T-helper 2 cell (primary cell): ENCODE measurements at places on chromosomes 13 and 19.

DNA sequence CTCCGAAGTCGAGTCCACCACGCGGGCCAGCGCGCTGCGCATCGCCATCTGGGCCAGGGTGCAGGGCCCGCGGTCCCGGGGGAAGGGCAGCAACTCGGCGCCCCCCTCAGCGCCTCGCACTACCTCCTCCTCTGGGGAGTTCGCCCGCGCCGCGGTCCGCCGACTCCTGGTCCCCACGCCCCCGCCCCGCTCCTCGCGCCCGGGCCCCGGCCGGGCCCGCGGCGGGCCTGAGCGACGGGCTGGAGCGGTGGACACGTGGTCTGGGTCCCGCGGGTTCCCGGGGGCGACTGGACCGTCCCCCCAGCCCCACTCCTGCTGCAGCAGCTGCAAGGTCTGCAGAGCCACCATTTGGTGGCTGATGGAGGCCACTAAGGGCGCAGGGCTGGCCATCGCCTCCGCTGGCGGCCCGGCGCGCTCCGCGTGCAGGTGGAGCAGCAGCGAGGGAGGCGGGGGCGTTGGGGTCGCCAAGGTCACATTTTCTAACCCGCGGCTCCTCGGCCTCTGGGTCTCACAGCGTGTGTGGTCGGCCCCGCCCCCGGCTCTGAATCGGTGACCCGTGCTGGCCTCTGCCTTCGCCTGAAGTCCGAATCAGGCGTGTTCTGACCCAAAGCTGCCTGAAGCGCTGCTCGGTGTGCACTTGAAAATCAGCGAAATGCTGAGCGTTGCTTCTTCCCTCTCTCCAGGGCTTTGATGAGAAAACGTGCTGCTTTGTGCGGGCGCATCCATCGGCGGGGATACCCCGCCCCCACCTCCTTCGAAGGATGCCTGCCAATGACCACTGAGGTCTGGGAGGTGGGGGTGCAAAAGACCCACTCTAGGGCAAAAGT is at the start of gene DLEU7:
TSS of gene DLEU7 (minus strand) at position 436 of the 827 bp plus-strand sequence. CDS start at position 390, 46 bp downstream.
- DNase-seq = no peak

- peak; percentile 68 for DNase-seq
These were observed 690 bp downstream of the KMT2B start for GRCh38 chr19:35718345-35719041.

- no peak for DNase-seq
These were observed 21.1 kb downstream of the PPP1R37 start for GRCh38 chr19:45114116-45114515.

DNA sequence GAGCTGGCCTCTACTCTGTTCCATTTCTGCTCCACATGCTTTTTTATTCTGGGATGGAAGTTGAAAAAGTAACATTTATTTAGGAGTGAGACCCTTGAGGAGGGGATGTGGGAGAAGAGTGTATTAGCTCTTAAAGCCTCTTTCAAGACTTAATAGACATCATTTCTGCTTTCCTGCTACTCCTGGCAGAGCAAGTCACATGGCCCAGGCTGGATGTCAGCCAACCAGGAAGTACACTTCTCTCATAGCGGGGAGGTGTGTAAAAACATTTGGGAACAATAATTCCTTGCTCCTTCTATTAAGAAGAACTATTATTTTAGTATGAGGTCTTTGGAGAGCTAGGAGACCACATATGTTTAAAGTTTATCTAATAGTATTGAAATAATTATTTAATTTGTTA is 40.6 kb upstream of the FAM216B start:
- no peak for DNase-seq

- no peak for DNase-seq
These were observed 24.7 kb downstream of the SUCLA2 start for GRCh38 chr13:47976325-47976724.

GRCh38 chr13:44051918-44052675 is 172.4 kb downstream of the LACC1 start:
- no peak for DNase-seq

GRCh38 chr13:32001154-32001768 is 30.3 kb upstream of the FRY start:
- peak; percentile 55 for DNase-seq

- DNase-seq = no peak
These were observed 11.8 kb downstream of the ARHGEF18 start for GRCh38 chr19:7360393-7360984.

DNA sequence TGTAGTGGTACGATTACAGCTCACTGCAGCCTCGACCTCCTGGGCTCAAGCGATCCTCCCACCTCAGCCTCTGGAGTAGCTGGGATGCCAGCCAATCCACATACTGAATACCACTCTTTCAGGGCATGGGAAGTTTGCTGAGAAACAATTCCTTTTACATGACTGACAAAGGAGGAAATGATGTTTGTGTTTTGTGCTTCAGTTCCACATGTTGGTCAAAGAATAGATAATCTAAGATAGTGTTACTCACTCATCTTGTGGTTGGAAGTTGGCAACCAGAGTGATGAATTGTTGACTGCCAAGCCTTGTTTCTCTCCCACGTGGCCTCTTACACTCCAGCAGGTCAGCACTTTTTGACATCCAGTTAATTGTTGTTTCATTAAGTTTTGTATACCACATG is 7.6 kb downstream of the MBD3L2B start:
- no peak for DNase-seq

GRCh38 chr13:42747399-42747873 is 33.9 kb upstream of the FAM216B start:
- no peak for DNase-seq

GRCh38 chr13:99803141-99803540 is 168.4 kb downstream of the ZIC5 start:
- no peak for DNase-seq

- no peak for DNase-seq
These were observed 10.5 kb upstream of the MIER2 start for GRCh38 chr19:355134-355533.

- DNase-seq = no peak
These were observed 10.6 kb upstream of the UBE2S start for GRCh38 chr19:55418185-55418584.

- no peak for DNase-seq
These were observed 22.4 kb downstream of the GTF2F2 start for GRCh38 chr13:45142440-45143345.

- DNase-seq = no peak
These were observed 238.0 kb downstream of the POSTN start for GRCh38 chr13:37360556-37360955.

GRCh38 chr13:99566125-99567083 is 65.1 kb downstream of the TM9SF2 start:
- DNase-seq = no peak

GRCh38 chr13:112184261-112184660 is 117.3 kb downstream of the SOX1 start:
- DNase-seq = no peak

- DNase-seq = no peak
These were observed 3.0 kb upstream of the NDFIP2 start for GRCh38 chr13:79477968-79478367.

DNA sequence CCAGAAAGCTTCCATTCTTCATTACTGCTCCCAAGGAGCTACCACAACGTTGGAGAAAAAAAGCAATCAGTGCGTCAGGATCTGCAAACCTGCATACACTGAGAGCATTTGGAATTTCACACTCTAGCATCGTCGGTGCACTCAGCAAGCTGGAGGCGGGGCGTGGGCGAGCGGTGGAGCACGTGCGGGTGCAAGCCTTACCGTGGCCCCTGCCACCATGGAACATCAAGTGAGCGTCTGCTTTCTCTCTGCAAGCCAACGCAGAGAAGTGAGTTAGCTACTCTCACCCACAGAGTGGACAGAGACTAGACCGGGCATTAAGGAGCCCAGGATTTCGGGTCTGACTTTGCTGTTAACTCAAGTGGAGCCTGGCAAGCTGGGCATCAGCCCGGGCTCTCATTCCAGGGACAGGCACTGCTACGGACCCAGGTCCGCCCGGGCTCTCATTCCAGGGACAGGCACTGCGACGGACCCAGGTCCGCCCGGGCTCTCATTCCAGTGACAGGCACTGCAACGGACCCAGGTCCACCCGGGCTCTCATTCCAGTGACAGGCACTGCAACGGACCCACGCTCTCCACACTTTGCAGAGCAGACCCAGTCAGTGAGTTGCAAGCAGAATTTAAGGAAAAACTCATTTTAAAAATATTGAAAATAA is 124.1 kb upstream of the SPACA7 start:
- DNase-seq = no peak

- no peak for DNase-seq
These were observed 374.4 kb downstream of the SPRY2 start for GRCh38 chr13:79966493-79966895.

GRCh38 chr13:56347014-56347413 is 793.7 kb upstream of the PRR20A start:
- no peak for DNase-seq

DNA sequence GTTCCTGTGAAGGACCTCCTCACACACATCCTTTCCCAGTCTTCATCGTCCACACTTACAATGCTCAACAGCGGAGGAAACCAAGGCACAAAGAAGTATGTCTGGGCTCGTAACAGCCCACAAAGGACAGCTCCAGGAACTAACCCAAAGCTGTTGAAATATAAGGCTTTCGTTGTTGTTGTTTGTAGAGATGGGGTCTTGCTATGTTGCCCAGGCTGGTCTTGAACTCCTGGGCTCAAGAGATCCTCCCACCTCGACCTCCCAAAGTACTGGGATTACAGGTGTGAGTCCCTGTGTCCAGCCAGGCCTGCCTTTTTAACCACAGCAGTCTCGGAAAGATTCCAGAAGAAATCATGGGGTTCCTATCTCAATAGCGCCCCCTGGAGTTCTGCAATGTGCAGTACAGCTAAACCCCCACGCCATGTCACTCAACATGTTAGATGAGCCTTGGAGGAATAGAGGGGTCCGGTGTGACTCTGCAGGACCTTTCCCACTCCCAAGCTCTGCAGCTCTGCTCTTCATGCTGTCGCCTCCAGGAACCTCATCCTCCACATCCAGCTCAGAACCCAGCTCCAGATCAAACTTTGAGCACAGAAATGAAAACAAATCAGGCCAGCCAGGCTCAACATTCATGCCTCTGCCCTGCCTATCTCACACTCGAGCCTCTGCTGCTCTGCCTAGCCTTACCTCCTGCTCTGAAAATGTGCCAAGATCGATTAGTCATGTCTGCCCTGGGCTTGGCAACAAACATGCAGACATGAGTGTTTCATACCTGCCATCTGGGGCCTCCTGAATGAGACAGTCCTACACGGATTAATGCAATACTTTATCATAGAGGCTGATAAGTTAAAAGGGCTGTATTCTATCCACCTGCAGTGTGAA is 7.5 kb downstream of the PLA2G4C start:
- no peak for DNase-seq

DNA sequence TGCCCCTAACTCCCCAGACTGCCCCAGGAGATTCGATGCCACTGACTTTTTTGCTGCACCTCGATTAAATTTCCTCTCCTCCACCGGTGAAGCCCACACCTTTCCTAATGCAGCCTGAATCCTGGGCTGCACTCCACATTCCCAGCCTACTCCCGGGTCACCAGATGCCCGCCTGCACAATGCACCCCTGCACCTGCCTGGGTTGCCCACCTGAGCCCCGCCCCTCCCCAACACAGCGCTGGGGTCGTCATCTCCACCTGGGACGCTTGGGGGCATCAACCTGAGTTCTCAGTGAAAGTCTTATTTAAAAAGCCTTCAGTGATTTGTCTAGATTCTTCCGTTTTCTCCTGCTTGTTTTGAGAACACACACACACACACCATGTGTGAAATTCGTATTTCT is 24.5 kb upstream of the DPP9 start:
- DNase-seq = no peak

GRCh38 chr13:95411428-95412040 is 110.3 kb upstream of the ABCC4 start:
- no peak for DNase-seq

GRCh38 chr13:27251166-27252091 is at the start of gene RPL21:
TSS of gene RPL21 (plus strand) at chr13:27251558. CDS start at chr13:27253777, 2,219 bp downstream.
- DNase-seq = peak; percentile 76

GRCh38 chr19:41957838-41958366 is 1.2 kb downstream of the RABAC1 start:
- DNase-seq = peak; percentile 68

GRCh38 chr19:5545984-5546383 is 21.8 kb downstream of the TINCR start:
- no peak for DNase-seq

- no peak for DNase-seq
These were observed 34.7 kb downstream of the PHF11 start for GRCh38 chr13:49530457-49530856.

GRCh38 chr13:95571941-95572340 is 19.4 kb downstream of the CLDN10 start:
- DNase-seq = no peak

GRCh38 chr13:78742659-78743058 is 83.7 kb upstream of the OBI1 start:
- DNase-seq = no peak

GRCh38 chr13:113192902-113193301 is 15.6 kb downstream of the PCID2 start:
- no peak for DNase-seq

- DNase-seq = no peak
These were observed 15.4 kb upstream of the CLN5 start for GRCh38 chr13:76976490-76976889.

GRCh38 chr19:17910791-17911360 is 21.9 kb upstream of the CCDC124 start:
- no peak for DNase-seq

DNA sequence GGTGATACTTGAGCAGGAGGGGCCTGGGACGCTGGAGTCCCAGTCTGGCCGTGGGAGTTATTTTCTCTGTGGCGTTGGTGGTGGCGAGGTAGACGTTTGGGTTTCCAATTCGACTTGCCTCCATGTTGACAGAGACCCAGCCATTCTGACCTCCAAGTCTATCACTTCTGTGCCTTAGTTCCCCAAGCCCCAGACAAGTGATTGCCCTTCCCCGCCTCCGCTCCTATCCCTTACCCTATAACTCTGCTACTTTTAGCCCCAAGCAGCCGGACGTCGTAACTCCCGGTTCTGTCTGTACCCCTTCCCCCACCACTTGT is 549 bp downstream of the TIMM50 start:
- DNase-seq = no peak

DNA sequence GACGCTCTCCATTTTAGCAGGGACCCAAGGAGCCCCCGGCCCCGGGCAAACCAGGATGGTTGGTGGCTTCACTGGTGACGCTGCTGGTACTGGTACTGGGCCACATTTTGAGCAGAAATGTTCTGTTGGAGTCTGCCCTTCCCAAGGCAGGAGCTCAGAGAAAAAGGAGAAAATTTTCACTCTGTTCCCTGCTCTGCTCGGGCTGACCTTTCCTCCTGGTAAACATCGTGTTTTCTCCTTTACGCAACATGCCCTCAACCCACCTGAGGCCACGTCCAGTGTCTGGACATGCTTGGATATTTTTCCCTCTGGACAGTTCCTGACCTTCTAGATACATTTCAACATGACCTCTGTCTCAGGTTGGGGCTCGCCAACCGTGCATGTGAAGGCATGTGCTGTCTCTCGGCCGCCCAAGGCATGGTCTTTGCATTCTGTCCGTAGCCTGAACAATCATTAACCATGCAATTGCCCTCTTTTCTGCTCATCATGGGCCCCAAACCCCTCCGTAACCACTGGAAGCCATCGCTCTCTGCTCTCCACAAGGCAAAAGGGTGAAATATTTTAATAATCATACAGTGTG is 115.2 kb upstream of the PEG3 start:
- no peak for DNase-seq

DNA sequence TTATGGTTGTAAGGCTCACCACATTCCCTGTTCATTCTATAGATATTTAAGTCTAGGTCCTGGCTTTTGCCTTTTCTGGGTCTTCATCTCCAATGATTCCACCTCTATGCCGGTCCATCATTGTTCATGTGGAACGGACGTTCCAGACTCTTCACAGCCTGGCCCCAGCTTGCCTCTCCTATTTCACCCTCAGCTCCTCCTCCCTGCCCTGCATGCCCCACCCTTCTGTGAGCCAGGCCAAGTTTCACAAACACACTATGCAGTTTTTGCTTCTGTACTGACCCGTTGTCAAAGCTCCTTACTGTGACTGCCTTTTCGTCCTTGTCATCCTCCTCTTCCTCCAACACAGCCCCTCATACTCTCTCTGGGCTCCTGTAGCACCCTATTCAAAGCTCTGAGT is 31.3 kb downstream of the TEX26 start:
- DNase-seq = no peak
